ENCODE measurements at places on chromosomes 16 and 17. TPM values are rescaled to one million over a fixed set of nuclear protein-coding genes. Genes with fewer than 3 reads are reported as not detected.

The CCL4 gene
- 12.5 TPM for total RNA-seq

The UTP4 gene
- total RNA-seq, result 37.6 TPM

GRCh38 chr16:86556576-86556975, 1.5 kb upstream of the MTHFSD start:
- DNase-seq, result no peak

DNA sequence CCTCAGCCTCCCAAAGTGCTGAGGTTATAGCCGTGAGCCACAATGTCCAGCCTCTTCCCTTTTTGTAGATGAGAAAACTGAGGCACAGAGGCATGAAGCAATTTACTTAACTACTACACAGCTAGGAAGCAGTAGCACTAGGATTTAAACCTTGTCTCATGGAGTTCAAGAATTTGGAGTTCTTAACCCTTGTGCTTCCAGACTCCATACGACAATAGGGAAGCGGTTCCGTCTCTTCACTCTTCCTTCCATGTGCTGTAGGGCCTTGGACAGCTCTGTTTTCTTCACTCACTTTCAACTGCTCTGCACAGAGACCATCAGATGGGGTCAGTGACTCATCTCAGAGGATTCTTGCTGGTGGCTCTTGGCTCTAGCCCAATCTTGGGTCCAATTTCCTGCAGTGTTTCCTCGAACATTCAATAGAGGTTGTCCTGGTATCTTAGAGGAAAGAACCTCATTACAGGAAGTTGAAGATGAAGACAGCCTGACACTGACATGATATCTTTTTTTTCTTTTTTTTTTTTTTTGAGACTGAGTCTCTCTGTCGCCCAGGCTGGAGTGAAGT, 19.3 kb downstream of the ITGAL start:
- no peak for DNase-seq

- no peak for DNase-seq
These were observed 561 bp upstream of the HERPUD1 start for GRCh38 chr16:56931271-56931891.

DNA sequence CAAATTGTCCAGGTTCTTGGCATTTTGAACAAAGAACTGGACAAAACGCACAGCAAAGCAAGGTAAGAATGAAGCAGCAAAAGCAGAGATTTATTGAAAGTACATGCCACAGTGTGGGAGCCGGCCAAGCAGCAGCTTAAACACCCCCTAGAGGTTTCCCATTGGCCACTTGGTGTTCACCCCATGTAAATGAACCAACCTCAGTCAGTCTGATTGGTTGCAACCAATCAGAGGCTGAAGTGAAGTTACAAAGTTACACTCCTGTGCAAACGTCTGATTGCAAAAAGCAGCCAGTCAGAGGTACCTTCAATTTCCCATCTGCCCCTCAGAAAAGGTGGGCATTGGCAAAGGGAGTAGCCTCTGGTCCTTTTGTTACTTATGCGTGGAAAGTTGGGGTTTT, 8.8 kb upstream of the ZNF263 start:
- no peak for DNase-seq

DNA sequence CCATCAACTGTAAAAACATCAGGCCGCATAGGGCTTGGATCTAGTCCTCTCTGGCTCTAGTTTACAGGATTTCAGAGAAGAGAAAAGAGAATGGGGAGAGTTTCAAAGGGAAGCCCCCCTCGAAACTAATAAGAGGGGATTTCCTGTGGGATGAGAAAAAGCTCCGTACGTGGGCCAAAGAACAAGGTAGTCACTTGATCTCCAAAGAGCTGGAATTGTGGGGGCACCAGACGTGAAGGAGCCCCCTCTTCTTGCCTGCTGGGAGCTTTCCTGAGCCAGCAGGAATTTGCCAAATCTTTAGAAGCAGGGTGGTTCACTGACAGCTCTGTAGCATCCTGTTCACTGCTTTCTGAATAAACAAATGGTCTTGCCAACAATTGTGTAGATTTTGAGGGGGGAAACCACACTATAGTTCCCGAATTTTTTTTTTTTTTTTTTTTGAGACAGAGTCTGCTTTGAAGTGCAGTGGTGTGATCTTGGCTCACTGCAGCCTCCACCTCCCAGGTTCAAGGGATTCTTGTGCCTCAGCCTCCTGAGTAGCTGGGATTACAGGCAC, 7.0 kb upstream of the TMIGD1 start:
- DNase-seq, result no peak

The CCL14 gene
- total RNA-seq, result 224 TPM

GRCh38 chr16:72860726-72861562, 187.0 kb downstream of the ZFHX3 start:
- no peak for DNase-seq

GRCh38 chr17:12731839-12732238, 57.5 kb upstream of the ARHGAP44 start:
- DNase-seq, result no peak

DNA sequence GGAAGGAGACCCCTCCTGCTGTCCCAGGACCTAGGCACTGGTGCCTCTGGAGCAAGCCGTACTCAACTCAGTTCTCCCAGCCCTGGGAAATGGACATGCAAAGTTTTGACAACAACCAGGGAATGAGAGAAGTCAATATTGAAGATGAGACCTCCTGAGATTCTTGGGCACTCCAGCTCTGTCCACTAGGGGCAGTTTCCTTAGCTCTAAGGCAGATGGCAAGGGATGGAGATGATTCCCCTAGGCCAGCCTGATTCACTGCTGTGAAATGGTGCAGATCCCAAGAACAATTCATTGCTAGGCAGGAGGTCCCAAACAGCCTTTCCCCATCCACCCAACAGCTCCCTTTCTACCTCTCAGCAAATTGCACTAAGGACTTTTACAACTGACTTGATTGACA, 20.5 kb upstream of the SDR42E2 start:
- no peak for DNase-seq

DNA sequence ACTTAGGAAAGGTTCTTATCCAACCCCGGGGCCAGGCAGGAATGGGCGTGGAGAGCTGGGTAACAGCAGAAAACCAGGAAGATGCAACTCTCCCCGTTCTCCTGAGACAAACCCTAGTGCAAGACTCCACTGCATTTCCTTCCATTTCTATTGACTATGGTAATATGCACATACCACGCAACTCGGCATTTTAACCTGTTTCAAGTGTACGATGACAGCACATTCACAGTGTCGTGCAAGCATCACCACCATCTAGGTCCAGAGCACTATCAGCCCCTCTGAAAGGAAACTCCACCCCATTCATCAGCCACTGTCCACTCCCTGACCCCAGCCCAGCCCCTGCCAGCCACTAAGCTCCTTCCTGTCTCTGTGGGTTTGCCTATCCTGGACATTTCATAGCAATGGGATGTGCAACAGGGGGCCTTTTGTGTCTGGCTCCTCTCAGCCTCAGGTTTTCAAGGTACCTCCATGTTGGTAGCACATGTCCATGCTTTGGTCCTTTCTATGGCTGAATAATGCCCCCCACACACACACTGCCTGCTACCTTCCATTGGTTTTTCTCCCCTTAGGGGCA, 441.9 kb downstream of the SOX9 start:
- DNase-seq, result no peak

All from aorta (tissue), 5 donors.